ENCODE measurements at places on chromosomes 5 and 9.
A peak's percentile ranks its signal among the peaks of the same experiment; 100 is the strongest.

DNA sequence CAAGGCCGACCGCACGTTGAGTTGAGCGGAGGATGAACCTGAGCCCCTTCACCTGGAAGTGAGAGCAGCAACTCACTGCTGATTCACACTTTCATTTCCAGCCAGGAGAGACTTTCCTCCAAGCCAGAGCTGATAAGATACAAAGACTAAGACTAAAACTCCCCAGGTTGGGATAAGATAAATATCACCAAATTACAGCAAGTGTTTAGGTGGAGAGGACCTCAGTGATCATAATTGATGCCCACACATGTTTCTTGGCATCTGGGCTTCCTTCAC is 6.4 kb upstream of the NKD2 start:
- DNase-seq = no peak

- no peak for DNase-seq
Observed at GRCh38 chr5:127696683-127697082, 6.5 kb upstream of the CCDC192 start.

- DNase-seq = no peak
Observed at GRCh38 chr5:121144764-121145163, 680.7 kb downstream of the PRR16 start.

DNA sequence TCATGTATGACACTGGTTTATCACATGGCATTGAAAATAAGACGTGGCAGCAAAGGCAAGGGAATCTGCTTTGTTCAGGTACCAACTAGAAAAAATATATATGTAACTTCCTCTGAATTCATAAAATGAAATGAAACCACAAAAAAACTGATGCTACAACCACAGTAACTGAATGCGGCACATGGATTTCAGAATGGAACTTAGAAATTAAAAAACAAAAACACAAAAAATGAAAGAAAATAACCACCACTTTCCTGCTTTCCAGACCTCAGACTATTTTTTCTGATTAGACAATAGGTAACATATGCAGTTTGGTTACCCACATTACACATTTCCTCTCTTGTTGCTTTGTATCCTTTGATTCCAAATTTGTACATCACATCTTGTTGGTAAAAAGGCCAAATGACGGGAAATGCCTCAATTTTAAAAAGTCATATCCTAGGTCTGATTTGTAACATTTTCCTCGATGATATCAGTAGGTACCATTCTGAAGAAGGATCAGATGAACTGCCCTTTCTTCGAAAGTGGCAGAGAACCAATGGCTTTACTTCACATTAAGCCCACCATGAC is 18.1 kb upstream of the PDCL start:
- no peak for DNase-seq

GRCh38 chr5:107869438-107870115 is 198.8 kb upstream of the EFNA5 start:
- no peak for DNase-seq

GRCh38 chr9:133371261-133371711 is 4.6 kb downstream of the SURF4 start:
- DNase-seq = no peak

DNA sequence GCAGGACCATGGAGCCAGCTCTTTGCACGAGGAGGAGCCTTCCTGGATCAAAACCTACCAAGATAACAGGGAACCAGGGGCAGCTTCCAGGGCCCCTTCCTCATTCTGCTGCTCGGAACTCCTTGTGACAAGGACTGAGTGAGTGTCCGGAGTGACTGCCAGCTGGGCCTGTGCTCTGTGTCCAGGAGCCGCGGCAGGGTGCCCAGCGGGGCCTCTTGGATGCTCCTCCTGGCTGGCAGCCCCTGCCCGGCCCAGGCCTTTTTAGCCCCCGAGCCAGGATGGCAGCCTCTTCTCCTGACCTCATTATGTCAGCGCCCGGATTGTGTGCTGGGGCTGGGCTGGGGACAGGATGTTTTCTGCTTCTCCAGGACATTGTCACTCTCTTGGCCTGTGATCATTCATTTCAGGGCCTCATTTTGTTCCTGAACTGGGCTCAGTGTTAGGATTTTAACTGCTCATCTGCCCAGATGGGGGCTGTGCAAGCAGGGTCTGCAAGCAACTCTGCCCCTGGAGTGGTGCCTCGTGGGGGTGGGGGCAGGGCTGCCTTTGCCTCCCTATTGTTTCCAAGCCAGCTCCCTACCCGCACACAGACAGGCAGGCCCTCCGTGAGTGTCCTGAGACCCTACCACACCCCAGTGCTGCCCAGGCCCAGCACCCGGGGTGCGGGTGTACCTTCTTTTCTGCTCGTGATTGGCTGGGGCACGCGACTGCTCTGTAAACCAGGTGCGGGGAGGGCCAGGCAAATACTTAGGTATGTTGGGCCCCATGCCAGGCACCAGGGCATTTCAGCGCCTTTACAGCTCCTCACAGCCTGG is 161.6 kb downstream of the COL23A1 start:
- DNase-seq = peak; percentile 64

DNA sequence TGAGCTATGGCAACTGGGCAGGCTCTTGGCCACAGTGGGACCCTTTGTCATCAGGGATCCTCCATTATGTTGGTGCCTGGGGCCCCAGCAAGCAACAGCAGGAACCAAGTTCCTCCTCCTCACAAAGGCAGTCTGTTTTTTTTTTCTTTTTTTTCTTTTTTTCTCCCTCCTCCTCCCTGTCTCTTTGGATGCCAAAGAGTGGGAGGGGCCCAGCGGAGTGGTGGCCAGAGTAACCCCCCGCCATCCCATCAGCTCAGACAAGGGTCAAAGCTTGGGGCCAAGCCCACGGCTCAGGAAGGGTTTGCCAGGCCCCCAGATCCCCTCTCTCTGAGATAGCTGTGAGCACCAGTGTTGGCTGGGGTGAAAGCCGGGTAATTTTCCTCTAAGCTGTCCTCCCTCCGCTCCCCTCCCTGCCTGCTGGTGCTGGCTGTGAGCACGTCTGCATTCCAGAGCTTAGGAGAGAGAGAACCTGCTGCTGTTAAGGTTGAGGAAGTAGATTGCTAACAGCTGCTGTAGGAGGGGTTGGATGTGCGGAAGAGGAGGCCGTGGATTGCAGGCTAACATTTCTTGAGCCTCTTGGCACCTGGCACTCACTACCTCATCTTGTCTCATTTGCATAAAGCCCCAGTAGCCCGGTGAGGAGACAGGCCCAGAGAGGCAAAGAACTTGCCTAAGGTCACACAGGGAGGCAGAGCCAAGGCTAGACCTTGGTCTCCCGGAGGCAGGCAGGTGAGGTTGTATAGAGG is 21.2 kb downstream of the GSN start:
- peak; percentile 90 for DNase-seq

All from coronary artery (tissue), 2 donors.